ENCODE measurements at places on chromosomes 4 and X.

DNA sequence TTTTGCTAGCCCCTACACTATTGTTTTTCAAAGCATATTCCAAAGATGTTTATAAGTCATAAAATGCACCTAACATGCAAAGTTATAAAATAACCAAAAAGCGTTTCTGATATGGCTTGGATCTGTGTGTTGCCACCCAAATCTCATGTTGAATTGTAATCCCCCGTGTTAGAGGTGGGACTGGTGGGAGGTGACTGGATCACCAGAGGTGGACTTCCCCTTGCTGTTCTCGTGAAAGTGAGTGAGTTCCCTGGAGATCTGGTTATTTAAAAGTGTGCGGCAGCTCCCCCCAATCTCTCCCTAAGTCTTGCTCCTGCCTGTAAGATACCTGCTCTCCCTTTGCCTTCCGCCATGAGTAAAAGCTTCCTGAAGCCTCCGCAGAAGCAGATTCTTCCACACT lies 22.8 kb upstream of the SORBS2 start:
- no peak for DNase-seq

- DNase-seq, result no peak
Observed at GRCh38 chr4:61528595-61528994, 328.5 kb downstream of the ADGRL3 start.

GRCh38 chrX:17919896-17920446 lies 58.9 kb upstream of the RAI2 start:
- no peak for DNase-seq

DNA sequence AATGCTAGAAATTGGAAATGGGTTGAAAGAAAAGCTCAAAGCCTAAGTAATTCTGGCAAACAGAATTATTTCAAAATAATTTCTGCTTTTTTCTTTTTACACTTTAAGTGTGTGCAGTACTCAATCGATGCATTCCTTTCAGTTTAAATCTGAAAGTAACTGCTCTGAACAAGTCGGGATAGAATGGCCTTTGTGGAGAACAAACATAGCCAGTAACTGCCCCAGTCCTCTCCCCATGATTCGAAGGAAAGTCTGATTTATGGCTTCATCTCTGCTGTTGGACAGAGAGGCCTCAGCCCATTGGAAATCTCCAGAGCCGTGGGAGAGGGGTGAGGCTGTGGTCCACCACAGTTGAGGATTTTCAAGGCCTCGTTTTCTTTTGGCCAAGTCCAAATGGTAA lies 174.0 kb upstream of the TLL1 start:
- no peak for DNase-seq

- no peak for DNase-seq
Observed at GRCh38 chr4:139629436-139630125, 36.0 kb upstream of the MGST2 start.

DNA sequence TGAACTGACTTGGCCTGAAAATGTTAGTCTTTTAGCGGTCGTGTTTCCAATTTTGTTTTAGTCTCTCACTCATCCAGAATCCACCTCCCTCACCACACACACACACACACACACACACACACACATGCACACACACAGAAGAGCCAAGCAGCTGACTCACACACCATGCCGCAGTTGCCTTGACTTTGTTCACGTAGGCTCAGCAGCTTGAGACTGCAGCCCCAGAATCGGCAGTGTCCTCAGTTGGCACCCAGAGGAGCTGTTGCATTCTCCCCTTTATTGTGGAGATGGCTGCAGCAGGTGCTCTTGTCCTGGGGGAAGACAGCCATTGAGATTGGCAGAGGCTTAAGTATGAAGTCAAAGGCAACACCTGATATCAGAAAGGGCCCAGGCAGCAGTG lies 20.9 kb upstream of the XPNPEP2 start:
- DNase-seq, result no peak

GRCh38 chr4:15920723-15921591 lies 17.6 kb downstream of the FGFBP1 start:
- DNase-seq, result no peak

DNA sequence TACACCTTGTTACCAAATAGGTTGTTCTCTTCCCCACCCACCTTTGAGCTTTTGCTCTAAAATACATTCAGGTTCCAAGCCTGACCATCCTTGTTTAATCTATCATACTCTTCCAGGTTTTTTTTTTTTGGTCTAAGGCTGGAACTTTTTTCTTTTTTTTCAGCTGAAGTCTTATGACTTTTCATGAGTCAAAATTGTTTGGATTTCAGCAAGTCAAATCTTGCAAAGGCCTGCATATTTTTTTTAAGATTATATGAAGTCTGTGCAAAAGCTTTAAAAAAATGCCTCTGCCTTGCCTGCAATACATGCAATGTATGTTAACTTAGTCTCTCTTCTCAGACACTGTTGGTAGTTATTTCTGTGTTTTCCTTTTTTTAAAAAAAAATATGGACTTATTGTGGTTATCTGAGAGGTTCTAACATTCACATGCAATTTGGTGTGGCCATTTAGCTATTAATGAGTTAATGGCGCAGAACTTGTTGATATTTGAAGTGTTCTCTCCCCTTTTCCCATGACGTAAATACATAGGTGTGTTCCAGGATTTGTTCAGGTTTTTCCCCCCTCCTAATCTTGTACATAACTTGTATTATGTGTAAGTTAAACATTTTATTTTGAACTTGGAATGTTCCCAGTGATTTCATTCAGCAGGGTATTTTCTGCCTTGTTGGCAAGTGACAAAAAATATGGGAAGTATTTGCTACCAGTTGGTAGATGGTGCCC lies 58.7 kb downstream of the CCKAR start:
- DNase-seq, result no peak

DNA sequence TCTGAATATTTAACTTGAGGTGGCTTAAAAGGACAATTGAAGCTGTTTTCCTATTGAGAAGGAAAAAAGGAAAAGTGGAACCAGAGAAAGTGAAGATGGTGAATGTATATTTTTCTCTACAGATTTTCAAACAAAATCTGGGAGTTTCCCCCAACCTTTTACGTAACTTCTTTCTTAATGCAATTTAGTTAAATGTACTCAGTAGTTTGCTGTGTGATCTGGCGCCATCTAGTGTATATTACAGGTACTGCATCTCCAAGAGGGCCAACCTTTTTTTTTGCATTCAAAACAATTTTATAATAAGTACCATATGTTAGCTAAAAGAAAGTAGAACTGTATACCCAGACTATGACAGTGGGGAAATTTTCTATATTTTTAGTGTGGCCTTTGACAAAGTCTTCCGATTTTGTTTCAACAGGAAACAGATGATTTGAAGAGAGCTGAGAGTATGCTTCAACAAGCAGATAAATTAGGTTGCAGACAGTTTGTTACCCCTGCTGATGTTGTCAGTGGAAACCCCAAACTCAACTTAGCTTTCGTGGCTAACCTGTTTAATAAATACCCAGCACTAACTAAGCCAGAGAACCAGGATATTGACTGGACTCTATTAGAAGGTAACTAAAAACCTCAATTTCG lies 82.0 kb downstream of the PLS3 start:
- peak; percentile 15 for DNase-seq

DNA sequence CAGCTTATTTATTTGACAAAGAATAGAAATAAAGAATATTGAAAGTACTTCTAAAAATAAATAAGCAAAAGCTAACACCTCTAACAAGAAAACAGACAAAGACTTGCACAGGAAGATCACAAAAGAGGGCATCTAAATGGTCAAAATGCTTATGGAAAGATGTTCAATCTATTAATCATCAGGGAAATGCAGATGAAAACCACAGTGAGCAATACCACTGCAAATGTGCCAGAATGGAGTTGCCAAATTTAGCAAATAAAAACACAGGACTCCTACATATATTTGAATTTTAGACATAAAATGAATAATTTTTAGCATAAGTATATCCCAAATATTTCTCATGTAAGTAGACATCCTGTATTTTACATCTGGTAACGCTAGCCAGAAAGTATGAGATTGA lies 56.1 kb upstream of the HPGD start:
- no peak for DNase-seq

- DNase-seq, result no peak
Observed at GRCh38 chr4:3405176-3405575, 36.6 kb upstream of the HGFAC start.

DNA sequence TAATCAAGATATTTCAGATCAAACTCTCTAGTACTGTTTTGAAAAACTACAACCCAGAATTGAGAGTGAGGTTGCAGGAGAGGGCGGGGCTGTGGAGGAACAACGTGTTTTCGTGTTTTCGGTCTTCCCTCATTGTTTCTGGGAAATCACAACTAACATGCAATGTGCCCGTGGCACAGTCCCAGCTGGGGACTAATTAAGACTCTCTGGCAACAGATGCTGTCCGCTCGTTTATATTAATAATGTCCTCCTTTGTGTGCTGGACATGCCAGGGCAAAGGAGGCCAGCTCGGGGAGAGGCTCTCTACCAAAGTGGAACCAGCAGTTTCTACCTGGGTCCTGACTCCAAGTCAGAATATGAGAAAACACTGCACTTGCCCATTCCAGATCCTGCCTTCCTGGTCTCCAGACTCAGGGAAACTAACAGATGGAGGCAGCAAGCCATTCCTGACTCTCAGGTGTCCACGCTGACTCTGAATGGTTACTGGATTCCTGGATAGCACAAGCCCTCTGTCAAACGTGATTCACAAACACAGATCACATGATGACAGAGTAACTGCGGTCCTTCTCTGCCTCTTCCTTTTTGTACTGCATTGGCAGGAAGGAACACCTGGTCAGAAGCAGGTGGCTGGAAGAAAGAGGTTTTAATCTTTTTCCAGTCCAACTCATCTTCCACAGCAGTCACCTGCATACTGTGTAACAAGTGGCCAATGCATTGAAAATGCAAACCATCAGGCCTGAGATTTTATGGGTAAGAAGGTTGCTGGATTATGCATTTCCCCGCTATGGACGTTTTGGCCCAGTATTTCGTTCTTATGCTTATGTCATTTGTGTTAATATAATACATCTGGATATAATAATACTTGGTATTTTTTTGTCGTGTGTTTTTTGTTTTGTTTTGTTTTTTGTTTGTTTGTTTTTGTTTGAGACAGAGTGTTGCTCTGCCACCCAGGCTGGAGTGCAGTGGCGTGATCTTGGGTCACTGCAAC lies 65.0 kb downstream of the COQ2 start:
- peak; percentile 35 for DNase-seq

DNA sequence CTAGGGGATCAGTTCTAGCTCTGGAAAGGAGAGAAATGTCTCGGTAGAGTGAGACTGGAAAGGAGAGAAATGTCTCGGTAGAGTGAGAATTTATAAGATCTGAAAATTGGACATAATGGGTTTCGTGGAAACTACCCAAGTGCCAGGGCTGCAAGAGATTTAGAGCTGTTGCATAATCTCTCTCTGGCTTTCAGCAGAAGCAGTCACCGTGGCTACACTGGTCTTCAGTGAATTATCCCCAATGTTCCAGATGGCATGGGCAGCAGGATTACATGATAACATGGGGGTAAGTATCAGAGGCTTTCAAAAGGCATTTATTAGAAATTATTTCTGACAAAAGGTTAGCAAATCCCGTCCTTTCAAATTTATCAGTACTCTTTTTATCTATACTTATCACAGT lies 435.5 kb downstream of the NKX6-1 start:
- DNase-seq, result no peak

DNA sequence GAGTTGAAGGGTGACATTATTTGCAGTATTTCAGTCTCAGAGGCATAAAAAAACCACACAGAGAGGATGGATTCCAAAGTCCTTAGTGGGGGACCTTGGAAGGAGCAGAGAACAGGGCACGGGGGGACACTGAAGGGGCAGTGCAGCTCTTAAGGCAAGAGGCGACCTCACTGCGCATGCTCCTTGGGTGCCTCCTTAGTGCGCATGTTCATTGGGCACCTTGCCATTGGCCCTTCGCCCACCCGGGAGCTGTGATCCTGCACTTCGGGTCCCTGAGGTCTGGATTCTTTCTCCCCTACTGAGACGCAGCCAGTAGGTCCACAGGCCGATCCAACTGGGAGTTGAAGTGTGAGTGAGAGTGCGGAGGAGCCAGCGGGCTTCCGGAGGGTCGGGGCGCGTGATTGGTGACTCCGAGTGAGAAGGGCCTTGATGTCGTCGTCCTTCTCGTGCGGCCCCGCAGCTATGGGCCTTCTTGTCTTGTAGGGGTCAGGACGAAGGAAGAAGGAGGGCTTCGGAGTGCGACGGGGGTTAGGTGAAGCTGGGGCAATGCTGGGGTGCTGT lies at the start of gene XAGE5:
XAGE5 (plus strand) TSS at position 223 of the 561 bp plus-strand sequence. CDS start 1,280 bp downstream, outside the sequence.
- DNase-seq, result no peak

DNA sequence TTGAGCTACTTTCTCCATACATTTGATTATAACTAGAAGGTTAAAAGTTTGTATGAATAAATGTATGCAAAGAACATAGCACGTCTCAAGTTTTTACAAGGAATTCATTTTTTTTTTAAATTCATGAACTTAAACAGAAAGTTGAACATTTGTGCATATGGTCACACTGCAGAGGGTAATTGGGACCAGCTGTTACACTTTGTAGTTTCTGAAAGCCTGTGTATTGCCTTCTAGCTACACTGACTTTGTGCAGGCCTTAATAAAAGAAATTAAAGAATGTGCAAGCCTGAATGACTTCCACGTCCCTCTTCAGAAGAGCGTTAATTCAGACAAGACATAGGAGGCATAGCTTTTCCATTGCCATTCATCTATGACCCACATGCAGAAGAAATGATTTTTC lies 153.1 kb upstream of the PCDH18 start:
- DNase-seq, result no peak
